Activated naive CD4-positive, alpha-beta T cell treated with anti-CD3 and anti-CD28 coated beads, Interleukin-2, amount 50 U/mL, for 72 hours (primary cell): ENCODE measurements at places on chromosomes 16 and 17. TPM values are rescaled to one million over a fixed set of nuclear protein-coding genes. Genes with fewer than 3 reads are reported as not detected.

The TRIM47 gene
- 11.5 TPM for total RNA-seq

The RDM1 gene
- 12.8 TPM for total RNA-seq

The NOMO2 gene
- total RNA-seq, result 69.7 TPM

The COPRS gene
- total RNA-seq, result 33.9 TPM

The RASL10B gene
- total RNA-seq, result 1.1 TPM

The KRT12 gene
- not detected for total RNA-seq

The CPHXL2 gene
- total RNA-seq, result not detected

The ICAM2 gene
- total RNA-seq, result 21.9 TPM

The CBX4 gene
- total RNA-seq, result 16.8 TPM

The OR2C1 gene
- total RNA-seq, result not detected

The TMEM220 gene
- total RNA-seq, result 1.7 TPM
